ENCODE measurements at places on chromosomes 7 and 10.

GRCh38 chr10:59997827-59998525 is 91.6 kb upstream of the CCDC6 start:
- no peak for DNase-seq

DNA sequence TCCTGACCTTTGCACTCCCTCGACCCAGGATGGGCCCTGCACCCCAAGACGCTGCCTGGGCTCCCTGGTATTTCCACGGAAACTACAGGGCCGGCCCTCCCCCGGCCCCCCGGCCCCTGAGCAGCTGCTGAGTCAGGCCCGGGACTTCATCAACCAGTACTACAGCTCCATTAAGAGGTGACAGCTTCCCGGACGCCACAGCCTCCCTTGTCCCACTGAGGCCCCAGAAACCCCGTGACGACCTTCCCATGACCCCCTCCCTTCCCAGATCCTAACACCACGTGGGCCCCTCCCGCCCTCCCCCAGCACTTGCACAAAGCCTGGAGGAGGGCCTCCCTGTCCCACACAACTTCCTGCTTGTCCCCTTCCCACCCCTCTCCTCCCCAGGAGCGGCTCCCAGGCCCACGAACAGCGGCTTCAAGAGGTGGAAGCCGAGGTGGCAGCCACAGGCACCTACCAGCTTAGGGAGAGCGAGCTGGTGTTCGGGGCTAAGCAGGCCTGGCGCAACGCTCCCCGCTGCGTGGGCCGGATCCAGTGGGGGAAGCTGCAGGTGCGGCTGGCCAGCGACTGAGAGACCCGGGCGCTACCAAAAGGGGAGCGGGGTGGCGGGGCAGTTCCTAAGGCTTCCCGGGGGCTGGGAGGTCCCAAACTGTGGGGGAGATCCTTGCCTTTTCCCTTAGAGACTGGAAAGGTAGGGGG is 5.7 kb downstream of the NOS3 start:
- DNase-seq, result no peak

GRCh38 chr7:12570168-12570533 is 369 bp upstream of the SCIN start:
- DNase-seq, result no peak

- DNase-seq, result no peak
Observed at GRCh38 chr10:43610636-43611035, 4.4 kb downstream of the ZNF485 start.

GRCh38 chr7:45102785-45103712 is 8.4 kb downstream of the TBRG4 start:
- DNase-seq, result no peak

GRCh38 chr10:77286531-77287508 is 350.8 kb downstream of the KCNMA1 start:
- DNase-seq, result no peak

DNA sequence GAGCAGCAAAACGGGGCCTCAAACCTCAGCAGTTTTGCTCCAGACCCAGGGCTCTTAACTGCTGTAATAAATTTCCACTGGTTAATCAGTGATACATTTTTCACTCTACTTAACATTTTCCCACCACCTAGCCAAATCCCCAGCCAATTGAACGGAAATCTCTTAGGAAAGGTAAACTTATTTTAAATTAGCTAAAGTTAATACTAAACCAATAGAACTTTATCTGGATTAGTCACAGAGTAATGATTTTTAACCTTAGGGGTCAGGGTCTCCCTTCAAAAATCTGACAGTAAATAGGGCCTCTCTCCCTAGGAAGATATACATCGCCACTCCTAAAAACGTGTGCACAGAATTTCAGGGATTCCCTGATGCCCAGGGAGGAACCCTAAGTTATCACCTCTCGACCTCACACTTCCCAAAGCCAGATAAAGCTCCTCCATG is 87.4 kb upstream of the KMT2E start:
- DNase-seq, result no peak

DNA sequence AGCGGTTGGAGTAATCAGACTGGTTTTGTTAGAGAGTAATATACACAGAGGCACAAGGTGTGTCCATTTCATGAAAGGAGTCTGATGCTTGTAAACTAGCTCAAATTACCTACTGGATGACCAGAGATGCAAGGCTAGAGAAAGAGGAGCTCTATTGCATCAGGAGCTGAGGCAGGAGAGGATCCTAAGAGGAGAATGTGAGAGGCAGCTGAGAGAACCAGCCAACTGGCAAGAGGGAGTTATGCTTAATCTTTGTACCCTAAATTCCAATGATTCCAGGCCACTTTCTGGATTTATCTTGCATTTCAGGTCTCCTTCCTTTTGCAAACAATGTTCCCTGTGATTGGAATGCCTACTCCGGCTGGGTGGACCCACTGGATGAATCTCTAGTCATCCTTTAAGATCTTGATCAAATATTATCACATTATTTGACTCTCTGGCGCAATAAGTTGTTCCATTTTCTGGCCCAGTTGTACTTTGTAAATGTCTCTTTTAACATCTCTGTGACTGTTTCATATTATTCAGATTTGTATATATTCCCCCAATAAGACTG is 57.5 kb upstream of the PTPN12 start:
- no peak for DNase-seq

GRCh38 chr10:35470248-35470924 is 134.1 kb downstream of the CCNY start:
- no peak for DNase-seq

DNA sequence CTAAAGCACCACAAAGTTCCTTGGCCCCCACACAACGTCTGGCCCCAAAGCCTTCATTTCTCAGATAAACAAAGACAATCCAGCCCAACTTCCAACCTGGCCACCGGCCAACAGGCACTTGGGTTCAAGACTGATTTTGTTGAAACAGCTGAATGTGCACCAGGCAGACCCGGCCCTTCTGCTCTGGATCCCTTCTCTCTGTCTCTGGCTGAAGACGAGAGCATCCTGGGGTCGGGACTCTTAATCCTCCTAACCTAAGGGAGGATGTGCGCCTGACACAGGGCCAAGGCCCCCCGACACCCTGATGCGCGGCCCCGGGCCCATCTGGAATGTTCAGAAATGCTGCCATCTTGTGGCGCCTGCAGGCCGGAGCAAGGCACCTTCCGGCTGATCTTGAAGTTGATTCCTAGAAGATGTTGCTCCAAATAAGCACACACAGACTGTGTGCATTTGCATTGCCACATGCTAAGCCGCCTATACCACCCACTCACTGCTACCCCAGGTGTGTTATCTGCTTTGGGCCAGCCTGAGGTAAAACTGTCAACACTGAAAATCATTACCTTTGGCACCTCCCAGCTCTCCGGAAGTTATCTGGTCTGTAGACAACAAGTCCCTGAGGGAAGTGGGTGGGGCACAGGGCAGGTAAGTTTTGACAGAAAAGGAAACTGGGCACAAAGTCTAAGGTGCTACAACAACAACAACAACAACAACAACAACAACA is 98.4 kb upstream of the HABP2 start:
- DNase-seq, result no peak

GRCh38 chr7:2247141-2247995 is 5.3 kb downstream of the NUDT1 start:
- peak; percentile 58 for DNase-seq

DNA sequence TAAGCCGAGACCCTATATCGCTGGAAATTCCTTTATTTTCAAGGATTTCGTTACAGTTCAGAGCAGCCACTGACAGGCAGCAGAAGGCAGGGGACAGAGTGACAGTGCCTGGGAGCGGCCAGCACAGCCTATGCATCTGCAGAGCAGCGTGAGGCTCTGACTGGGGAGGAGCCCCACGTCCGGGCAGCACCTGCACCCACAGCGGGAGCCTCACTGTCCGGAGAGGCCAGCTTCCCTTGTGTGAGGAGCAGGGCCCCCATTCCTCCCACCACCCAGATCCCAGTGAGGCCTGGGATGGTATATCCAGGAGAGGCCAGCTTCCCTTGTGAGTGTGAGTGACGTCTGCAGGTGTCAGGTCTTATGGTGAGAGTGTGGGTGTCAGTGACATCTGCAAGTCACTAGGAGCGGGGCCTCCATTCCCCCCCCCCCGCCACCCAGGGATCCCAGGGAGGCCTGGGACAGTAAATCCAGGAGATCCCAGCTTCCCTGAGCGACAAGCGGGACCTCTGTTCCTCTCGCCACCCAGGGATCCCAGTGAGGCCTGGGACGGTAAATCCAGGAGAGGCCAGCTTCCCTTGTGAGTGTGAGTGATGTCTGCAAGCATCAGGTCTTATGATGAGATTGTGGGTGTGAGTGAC is 259.1 kb downstream of the PTPRN2 start:
- no peak for DNase-seq

GRCh38 chr7:108460964-108461363 is 4.7 kb upstream of the NRCAM start:
- DNase-seq, result no peak

DNA sequence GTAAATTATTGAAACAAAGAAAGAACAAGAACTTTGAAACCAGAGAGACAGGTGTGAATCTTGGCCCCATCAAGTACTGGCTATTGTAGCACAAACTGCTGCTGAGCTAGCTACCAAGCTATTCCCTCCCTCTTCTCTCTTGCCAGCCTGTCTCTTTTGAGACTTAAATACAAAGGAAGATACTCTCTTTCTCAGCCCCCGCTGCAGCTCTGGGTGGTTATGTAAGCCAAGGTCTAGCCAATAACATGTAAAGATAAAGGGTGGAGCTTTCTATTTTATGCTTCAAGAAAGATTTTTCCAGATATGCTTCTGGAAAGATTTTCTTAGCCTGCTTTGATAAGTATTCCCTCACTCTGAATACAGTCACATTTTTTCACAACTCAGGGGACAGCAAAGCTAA is 17.2 kb downstream of the BAZ1B start:
- no peak for DNase-seq

DNA sequence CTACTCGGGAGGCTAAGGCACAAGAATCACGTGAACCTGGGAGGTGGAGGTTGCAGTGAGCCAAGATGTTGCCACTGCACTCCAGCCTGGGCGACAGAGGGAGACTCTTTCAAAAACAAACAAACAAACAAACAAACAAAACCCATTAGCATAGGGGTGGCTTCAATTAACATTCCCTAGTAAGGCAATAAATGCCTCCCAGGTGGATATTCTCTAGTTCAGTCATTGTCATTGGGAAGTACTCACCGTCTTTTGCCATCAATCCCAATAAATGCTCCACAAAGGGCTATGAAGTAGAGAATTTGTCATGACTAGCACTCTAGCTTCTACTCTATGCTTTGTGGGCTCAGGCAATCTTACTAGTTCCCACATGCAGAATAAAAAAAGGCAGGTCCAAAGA is 11.7 kb upstream of the TMEM254 start:
- no peak for DNase-seq

GRCh38 chr7:38760226-38760625 is 129.1 kb upstream of the AMPH start:
- DNase-seq, result no peak

- DNase-seq, result no peak
Observed at GRCh38 chr7:157292258-157292657, 44.5 kb upstream of the DNAJB6 start.

DNA sequence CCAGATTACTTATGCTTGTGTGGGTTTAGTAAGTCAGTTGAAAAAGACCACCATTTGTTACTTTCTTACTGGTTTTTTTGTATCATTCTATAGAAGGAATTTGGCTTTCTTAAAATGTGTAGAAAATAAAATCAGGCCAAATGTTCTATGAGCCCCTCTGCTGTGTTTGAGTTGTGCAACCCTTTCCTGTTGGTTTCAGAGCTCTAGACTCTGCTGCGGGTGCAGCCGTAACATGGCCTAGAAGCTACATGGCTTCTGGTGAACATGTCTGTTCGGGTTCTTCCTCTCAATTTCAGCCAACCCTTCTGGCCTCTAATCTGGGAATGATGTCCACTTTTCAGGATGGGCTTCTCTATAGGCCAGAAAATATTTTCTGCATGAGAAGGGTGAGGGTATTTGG is 56.6 kb upstream of the RAB18 start:
- no peak for DNase-seq

GRCh38 chr10:88693392-88694020 is 12.5 kb upstream of the LIPK start:
- DNase-seq, result no peak

DNA sequence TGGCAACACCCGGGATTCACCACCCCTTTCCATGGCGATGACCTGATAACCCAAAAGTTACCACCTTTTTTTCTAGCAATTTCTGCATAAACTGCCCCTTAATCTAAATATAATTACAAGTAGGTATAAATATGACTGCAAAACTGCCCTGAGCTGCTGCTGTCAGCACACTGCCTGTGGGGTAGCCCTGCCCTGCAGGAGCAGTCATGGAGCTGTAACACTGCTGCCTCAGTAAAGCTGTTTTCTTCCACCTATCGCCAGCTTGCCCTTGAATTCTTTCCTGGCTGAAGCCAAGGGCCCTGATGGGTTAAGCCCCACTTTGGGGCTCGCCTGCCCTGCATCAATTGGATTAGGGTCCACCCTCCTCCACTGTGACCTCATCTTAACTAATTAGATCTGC is 368.8 kb downstream of the SFMBT2 start:
- no peak for DNase-seq

GRCh38 chr10:93874309-93875031 is 19.3 kb upstream of the SLC35G1 start:
- DNase-seq, result no peak

GRCh38 chr7:5667391-5667790 is 114.1 kb downstream of the RNF216 start:
- no peak for DNase-seq

DNA sequence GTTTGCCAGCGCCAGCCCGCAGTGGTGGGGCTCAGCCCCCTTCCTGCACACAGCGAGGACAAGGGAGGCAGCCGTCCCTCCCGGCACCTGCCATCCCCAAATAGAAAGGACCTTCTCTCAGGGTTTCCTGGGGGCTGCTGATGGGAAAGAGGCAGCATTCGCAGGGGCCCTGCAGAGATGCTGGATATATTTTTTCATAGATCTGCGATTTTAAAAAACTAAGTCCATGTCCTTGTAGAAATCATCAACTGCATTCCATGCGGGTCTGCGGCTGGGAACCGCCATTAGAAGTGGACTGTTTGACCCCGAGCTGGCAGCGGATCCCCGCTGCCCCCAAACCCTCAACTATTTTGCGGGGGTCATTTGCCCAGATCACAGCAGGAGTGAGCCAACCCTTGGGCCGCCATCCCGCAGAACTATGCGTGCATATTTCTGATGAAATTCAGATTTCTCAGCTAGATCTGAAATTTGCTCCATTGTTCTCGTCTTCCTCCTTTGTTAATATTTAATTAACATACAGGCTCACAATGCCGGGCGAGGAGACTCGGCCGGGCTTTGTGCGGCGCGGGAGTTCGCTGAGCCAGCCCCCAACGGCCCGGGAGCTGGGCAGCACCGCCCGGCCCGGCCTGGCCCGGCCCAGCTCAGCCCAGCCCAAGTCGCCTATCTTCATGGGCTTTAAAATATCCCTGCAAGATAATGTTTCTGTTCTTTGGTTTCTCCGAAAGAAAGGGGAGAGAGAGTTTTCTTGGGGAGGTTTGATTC is 2.0 kb downstream of the EN2 start:
- DNase-seq, result peak; percentile 18

- no peak for DNase-seq
Observed at GRCh38 chr7:79298145-79298760, 155.2 kb downstream of the MAGI2 start.

GRCh38 chr10:75238182-75239095 is 2.7 kb upstream of the COMTD1 start:
- no peak for DNase-seq

GRCh38 chr7:143419880-143420279 is 11.2 kb upstream of the EPHA1 start:
- DNase-seq, result no peak
